A549 treated with AZD2906 at 1 μM for 4 hours (cell line): ENCODE measurements at places on chromosomes 5 and 9. TPM values are rescaled to one million over a fixed set of nuclear protein-coding genes. Genes with fewer than 3 reads are reported as not detected.

CER1 gene
- not detected in 5 replicates for total RNA-seq

FAXDC2 gene
- 0.29 to 0.37 TPM (median 0.35 TPM) in 5 replicates for total RNA-seq

TRIM14 gene
- 11.6 to 15.0 TPM (median 12.8 TPM) in 5 replicates for total RNA-seq

ROR2 gene
- total RNA-seq = 1.1 to 1.9 TPM (median 1.5 TPM) in 5 replicates

DEPDC1B gene
- 12.9 to 17.5 TPM (median 15.0 TPM) in 5 replicates for total RNA-seq

PITX1 gene
- 23.2 to 32.2 TPM (median 31.1 TPM) in 5 replicates for total RNA-seq

SCGB3A2 gene
- total RNA-seq = not detected in 5 replicates

RAD50 gene
- total RNA-seq = 24.1 to 32.0 TPM (median 27.7 TPM) in 5 replicates

WHRN gene
- total RNA-seq = 5.6 to 7.9 TPM (median 7.8 TPM) in 5 replicates

DBH gene
- not detected in 5 replicates for total RNA-seq

HTR1A gene
- not detected in 5 replicates for total RNA-seq

BARHL1 gene
- total RNA-seq = 0.02 to 0.03 TPM in 2 of 5 replicates, not detected in the others

RNF183 gene
- 0.10 to 0.19 TPM in 2 of 5 replicates, not detected in the others for total RNA-seq

FOXD4L4 gene
- 0.06 to 0.13 TPM (median 0.06 TPM) in 4 of 5 replicates, not detected in the other for total RNA-seq

GRM6 gene
- total RNA-seq = not detected in 5 replicates

P4HA2 gene
- 43.1 to 54.0 TPM (median 51.7 TPM) in 5 replicates for total RNA-seq

MARCOL gene
- not detected in 5 replicates for total RNA-seq

CATSPER3 gene
- 0.15 to 0.49 TPM (median 0.39 TPM) in 5 replicates for total RNA-seq

CCL27 gene
- 0.14 to 0.33 TPM (median 0.24 TPM) in 4 of 5 replicates, not detected in the other for total RNA-seq

TMEM215 gene
- 0.02 to 0.03 TPM in 2 of 5 replicates, not detected in the others for total RNA-seq

ABO gene
- not detected in 5 replicates for total RNA-seq
